ENCODE measurements at places on chromosomes 6 and 20. TPM values are rescaled to one million over a fixed set of nuclear protein-coding genes. Genes with fewer than 3 reads are reported as not detected.
A peak's percentile ranks its signal among the peaks of the same experiment; 100 is the strongest.

HSPA12B gene
- 18.5 TPM for total RNA-seq

PKHD1 gene
- total RNA-seq, result not detected

TRIM15 gene
- total RNA-seq, result not detected

BICRAL gene
- total RNA-seq, result 18.5 TPM

COL9A1 gene
- not detected for total RNA-seq

DPPA5 gene
- not detected for total RNA-seq

TSHZ2 gene
- total RNA-seq, result 50.0 TPM

COL11A2 gene
- total RNA-seq, result 0.43 TPM

RAET1L gene
- not detected for total RNA-seq

CFAP61 gene
- total RNA-seq, result 1.2 TPM

MACROD2 gene
- total RNA-seq, result 15.5 TPM

- DNase-seq, result no peak
Observed at GRCh38 chr6:156662025-156662445, 115.1 kb upstream of the ARID1B start.

GRCh38 chr6:75526502-75527127, 33.0 kb upstream of the FILIP1 start:
- DNase-seq, result no peak

GRCh38 chr6:165556116-165556843, 106.8 kb downstream of the PDE10A start:
- no peak for DNase-seq

- peak; percentile 83 for DNase-seq
Observed at GRCh38 chr6:138403324-138403800, 661 bp upstream of the HEBP2 start.

GRCh38 chr6:167538746-167539145, 213.9 kb downstream of the TTLL2 start:
- DNase-seq, result no peak

DNA sequence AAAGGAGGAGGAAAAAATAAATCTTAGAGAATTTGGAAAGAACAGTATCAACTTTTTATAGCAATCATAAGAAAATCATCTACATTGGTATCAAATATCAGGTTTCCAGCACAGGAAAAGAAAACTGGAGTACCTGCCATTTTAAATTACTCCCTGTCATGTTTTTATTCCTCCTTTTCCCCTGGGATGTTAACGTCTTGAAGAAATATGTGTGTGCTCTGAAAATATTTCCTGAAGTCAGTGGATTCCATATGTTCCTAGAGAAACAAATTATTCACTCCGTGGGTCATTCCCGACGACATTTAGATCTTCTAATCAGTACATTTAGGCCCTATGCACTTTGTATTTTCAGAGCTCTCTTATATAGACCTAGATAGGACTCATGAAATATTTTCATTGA, 42.0 kb upstream of the RSPO3 start:
- DNase-seq, result no peak

GRCh38 chr20:31722257-31723068, at the start of gene BCL2L1:
BCL2L1 (minus strand) TSS chr20:31722868; CDS start chr20:31722218, 650 bp downstream.
- DNase-seq, result peak; percentile 95

GRCh38 chr20:17566345-17566744, 3.5 kb upstream of the DSTN start:
- DNase-seq, result no peak

- no peak for DNase-seq
Observed at GRCh38 chr6:150717419-150717818, 117.7 kb downstream of the PLEKHG1 start.

GRCh38 chr6:30824698-30825097, 59.6 kb upstream of the DDR1 start:
- DNase-seq, result peak; percentile 55

DNA sequence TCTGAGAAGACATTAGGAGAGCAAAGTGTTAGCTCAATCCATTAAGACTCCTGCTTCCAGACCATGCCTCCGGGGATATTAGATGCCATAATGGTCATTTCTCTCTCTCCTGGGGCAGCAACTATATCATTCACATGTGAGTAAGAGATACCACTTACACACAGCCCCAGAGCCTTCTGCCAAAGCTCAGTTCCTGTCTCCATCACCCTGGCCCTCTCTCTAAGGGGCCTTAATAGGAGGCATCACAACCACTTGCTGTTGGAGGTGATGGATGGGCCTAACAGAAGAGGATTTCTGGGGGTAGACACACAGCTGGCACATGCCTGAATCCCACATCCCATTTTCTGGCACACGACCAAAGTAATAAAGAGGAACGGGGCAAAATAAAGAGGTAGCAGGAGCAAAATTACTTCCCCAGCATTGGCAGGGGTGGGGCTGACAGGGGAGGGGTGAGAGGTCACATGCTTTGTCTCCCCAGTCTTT, 34.0 kb upstream of the VSTM2L start:
- DNase-seq, result peak; percentile 34

DNA sequence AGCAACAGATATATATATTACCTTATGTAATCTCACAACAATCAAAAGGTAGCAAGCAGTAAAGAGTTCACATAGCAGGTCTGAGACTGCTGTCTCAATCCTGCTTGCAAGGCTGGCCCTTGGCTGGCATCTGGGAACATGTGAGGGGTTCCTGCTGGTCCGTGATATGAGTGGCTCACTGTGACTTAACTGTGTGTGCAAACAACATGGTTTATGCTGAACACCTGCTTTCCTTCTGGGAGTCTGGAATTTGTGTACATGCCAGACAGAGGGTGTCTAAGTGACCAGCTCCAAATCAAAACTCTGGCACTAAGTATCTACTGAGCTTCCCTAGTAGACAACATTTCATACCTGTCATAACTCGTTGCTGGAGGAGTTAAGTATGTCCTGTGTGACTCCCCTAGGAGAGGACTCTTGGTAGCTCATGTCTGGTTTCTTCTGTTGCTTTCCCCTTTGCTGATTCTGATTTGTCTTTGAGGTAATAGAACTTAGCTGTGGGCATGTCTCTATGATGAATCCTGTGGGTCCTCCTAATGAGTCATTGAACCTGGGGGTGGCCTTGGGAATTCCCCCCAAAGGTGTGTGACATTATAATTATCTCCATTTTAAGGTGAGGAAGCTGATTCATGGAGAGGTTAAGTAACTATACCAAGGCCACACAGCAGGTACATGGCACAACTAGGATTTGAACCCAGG, 131.6 kb upstream of the NEDD9 start:
- DNase-seq, result no peak

DNA sequence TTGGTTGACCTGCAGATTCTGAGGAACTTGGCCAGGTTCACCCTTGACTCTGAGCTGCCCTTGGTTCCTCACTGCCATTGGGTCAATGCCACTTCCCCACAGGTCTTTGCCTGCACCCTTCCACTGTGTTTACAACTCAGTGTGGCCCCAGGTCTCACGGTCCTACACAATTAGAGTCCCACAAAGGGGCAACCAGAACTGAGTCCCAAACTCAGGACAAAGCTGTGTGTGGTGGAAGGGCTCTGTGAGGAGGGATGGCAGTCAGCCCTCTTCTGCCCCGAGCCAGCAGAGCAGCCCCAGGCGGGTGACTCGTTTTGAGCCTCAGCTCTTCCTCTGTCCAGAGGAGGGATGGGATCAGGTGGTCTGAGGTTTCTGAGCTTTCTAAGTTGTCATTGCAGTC, 69.5 kb downstream of the NPEPL1 start:
- DNase-seq, result no peak

DNA sequence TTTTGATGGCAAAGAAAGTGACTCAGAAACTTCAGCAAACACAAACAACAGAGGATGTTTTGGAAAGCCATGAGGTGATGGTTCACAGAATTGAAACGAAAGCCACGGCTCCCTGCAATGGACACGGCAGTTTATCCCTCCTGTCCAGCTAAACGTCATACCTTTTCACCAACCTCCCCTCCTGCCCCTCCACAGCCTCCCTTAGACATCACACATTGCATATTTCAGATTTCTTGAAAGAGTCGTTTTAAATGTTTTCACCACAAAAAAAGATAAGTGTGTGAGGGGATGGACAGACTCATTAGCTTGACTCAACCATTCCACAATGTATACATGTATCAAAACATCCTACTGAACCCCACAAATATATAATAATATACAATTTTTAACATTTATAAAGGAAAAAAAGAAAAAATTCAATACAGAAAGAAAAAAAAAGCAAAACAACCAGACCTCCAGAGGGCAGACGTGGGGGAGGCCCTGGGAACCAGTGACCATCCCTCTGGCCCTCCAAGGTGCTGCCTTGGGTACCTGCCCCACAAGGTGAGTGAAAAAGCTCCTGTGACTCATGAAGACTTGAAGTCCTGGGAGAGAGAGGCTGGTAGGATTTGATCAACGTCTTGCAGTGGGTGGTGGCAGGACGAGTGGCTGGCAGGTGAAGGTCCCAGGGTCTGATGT, 117.2 kb upstream of the THBS2 start:
- no peak for DNase-seq

DNA sequence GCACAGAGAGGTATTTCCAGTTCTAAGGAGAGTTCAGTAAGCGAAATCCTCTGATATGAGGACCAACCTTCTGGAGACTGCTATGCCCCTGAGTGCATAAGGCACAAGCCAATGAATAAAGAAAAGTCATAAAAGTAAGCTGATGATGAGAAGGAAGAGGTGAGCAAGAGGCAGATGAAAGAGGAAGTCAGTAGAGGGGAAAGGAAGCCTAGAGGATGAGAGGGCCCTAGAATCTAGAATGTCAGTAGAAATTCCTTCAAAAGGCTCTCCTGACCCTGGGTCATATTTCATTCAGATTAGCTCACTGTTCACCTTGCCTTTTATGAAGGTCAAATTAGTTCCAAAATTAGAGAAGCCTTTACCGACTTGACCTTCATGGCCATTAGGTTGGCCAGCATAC, 209.2 kb downstream of the CD83 start:
- DNase-seq, result no peak

GRCh38 chr6:71707059-71707458, 179.3 kb upstream of the RIMS1 start:
- DNase-seq, result no peak

GRCh38 chr20:50930139-50930975, 880 bp downstream of the ADNP start:
- DNase-seq, result no peak

DNA sequence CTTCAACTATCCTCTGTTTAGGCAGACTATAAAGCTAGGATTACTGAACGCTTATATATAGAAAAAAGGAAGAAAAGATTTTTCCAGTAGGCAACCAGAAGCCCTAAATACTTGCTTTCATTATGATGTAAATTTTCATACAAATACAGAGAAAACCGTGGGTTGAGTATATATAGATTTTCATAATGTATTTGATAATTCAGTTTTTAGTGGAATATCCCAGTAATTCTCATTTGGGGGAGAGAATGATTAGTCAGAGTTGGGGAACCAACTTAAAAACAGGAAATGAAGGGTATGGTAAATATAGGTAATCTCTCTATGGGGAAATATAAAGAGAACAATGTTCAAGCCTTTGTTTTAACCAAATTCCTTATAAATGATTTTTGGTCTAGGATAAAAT, 154.0 kb upstream of the CITED2 start:
- DNase-seq, result no peak

DNA sequence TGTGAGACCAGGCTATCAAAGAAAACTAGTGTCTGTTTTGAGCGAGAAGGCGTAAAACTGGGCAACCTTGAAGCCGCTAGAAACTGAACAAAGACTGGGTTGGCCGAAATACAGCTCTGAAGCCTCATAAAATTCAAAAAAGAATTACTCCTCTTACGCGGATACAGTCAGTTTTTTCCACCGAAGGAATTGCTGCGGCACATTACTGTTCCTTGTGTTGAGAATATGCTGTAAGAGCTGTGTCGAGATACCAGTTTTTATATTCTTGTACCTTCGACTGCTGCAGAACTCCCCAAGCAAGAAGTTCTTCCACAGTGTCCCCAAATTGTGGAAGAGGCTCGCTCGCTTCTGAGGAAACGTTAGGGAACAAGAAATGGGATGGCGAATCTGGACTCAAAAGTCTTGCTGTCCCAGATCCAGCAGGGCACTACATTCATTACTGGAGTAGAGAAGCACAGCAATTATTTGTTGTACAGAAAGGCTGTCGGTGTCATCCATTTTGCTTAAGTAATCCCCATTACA, 523 bp upstream of the COX7A2 start:
- DNase-seq, result no peak

All from posterior vena cava (tissue), 2 donors.